ENCODE measurements at places on chromosomes 13 and 19. TPM values are rescaled to one million over a fixed set of nuclear protein-coding genes. Genes with fewer than 3 reads are reported as not detected.
A peak's percentile ranks its signal among the peaks of the same experiment; 100 is the strongest.

Gene ZNF730
- 7.1 TPM for total RNA-seq

Gene FAM216B
- total RNA-seq = 0.24 TPM

Gene TIMM29
- total RNA-seq = 21.7 TPM

Gene KCNK6
- total RNA-seq = 1.0 TPM

Gene HRC
- 1.8 TPM for total RNA-seq

DNA sequence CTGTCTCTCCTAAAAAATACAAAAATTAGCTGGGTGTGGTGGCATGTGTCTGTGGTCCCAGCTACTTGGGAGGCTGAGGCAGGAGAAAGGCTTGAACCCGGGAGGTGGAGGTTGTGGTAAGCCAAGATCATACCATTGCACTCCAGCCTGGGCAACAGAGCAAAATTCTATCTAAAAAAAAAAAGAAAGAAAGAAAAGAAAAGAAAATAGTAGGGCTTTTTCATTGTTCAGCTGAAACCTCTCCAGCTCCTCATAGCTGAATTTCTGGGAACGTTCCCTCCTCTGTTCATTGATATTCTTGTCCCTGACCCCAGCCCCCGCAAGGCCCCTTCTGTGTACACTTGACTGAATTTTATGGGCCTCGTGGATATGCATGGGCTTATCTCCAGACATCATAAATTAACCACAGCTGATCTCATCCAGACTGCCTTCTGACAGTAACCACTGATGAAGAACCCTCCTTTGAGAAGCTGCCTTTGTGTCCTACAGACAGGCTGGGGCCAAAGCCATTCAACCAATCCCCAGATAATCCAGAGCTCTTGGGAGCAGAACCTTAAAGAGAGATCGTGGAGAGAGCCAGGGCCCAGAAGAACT lies at the start of gene ELSPBP1:
TSS of gene ELSPBP1 (plus strand) at position 424 of the 594 bp plus-strand sequence. CDS start 14,036 bp downstream, outside the sequence.
- peak; percentile 23 for ATAC-seq

DNA sequence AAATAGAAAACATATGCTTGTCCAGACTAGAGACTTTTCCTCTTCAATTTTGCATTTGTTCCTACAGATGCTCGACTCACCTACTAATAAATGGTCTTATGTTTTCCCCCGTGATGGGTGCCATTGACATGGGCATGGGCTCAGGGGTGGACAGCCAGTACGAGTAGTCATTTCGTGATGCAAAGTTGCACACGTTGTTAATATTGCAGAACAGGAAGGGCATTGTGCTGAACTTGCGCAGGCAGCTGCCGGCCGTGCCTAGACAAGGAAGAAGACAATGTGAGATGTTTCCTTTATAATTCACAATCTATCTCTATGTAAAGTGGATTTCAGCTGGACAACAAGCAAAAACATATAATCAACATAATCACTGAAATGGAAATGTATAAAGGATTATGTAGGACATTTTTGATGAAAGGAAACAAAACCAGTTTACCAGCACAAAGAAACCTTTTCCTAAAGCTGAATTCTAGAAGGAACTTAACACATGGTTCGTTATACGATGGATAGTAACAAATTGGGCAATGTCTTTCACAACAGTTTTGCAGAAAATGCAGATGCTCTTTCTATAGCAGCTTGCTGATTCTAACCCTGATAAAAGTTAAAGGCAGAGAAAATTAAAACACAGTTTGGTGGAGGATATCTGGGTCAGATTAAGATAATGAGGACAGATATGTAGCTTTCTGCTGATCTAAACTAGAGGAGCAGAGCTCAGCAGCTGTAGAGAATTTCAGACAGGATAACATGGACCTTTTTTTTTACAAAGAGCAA lies 145.7 kb downstream of the COL4A1 start:
- no peak for ATAC-seq

DNA sequence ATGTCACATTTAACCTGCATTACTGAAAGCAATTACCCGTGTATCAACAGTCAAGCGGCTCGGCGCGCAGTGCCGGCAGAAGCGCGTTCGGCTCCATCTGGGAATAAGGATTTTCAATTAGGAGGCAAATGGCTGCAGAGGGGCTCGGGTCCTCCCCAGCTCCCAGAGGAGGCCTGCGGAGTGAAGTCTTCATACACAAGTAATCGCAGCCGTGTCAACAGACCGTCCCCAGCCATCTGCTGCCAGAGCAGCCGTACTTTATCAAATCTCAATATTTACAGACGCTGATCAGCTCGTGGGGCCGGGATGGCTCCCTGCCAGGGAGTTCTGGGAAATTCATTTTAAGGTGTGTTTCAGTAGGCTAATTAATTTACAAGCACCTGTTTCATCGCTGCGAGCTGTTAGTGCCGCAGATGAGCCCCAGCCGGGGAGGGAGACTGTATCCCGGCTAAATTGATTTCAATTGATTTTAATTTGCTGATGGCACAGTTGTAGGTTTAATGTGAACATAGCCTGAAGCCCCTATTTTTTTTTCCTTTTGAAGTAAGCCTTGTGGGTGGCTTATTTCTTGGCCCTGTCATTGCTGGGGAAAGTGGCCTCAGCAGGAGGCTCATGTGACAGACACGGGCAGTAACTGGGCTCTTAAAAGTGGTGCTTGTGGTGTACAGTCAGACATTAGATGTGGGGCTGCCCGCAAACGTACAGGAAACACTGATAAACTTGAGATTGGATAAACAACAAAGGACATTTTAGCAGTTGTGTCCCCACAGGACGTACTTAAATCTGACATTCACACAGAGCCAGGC lies 252.7 kb downstream of the TEX29 start:
- ATAC-seq = no peak

- ATAC-seq = no peak
These were observed 76.6 kb downstream of the STOML3 start for GRCh38 chr13:38914070-38914469.

GRCh38 chr13:64688893-64689677 lies 2541.1 kb downstream of the PCDH9 start:
- ATAC-seq = no peak

Data from motor neuron (in vitro differentiated cells).